Renal cortex interstitium (tissue), 15 donors: ENCODE measurements at places on chromosomes 7 and 10.
A peak's percentile ranks its signal among the peaks of the same experiment; 100 is the strongest.

- DNase-seq = no peak
Observed at GRCh38 chr10:43395571-43396060, 13.4 kb downstream of the HNRNPF start.

GRCh38 chr10:56146806-56147205 is 214.3 kb downstream of the ZWINT start:
- DNase-seq = no peak

- no peak for DNase-seq
Observed at GRCh38 chr7:123492485-123492884, 41.9 kb downstream of the IQUB start.

DNA sequence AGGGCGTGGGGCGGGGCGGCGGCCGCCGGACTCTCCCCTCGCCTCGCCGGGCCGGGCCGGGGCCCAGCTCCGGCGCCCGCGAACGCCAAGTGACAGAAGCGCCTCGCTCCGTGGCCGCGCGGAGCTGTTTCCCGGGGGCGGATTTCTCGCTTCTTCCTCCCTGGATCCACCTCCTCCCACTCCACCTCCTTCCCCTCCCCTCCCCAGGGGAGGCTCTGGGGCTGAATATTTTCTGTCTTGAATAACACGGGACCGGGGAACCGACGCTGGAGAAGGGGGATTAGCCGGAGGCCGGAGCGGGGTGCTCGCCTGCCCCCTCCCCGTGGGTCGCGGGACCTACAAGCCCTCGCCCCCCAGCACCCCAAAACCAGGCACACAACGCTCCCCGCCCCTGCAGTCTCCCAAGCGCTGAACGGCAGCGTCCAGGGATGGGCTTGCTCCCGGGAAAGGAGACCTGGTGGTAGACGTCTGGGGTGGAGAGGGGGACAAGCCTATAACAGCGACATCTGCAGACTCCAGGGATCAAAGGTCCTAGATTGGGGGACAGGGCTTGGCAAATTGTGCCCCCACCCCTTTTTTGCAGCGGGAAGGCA is at the start of gene ARHGAP21:
TSS of gene ARHGAP21 (minus strand) at position 100 of the 593 bp plus-strand sequence. CDS start 1,988 bp downstream, outside the sequence.
- no peak for DNase-seq

DNA sequence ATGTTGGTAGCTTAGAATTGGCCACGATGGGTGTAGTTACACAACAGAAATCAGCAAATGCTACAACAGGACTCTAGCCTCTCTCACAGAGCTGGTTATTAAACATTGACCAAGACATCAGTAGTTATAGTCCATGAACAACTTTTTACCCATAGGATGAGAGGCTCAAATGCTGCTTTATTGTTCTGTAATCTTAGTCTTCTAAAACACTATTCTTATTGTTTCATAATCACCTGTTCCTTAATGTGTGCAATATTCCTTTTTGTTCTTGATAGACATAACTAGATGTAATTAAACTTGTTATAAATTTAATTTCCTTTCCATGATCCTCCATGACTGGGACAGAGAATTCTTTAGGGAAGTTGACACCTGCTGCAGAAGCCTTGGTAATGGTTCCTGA is 356.9 kb downstream of the EXOC4 start:
- DNase-seq = no peak

DNA sequence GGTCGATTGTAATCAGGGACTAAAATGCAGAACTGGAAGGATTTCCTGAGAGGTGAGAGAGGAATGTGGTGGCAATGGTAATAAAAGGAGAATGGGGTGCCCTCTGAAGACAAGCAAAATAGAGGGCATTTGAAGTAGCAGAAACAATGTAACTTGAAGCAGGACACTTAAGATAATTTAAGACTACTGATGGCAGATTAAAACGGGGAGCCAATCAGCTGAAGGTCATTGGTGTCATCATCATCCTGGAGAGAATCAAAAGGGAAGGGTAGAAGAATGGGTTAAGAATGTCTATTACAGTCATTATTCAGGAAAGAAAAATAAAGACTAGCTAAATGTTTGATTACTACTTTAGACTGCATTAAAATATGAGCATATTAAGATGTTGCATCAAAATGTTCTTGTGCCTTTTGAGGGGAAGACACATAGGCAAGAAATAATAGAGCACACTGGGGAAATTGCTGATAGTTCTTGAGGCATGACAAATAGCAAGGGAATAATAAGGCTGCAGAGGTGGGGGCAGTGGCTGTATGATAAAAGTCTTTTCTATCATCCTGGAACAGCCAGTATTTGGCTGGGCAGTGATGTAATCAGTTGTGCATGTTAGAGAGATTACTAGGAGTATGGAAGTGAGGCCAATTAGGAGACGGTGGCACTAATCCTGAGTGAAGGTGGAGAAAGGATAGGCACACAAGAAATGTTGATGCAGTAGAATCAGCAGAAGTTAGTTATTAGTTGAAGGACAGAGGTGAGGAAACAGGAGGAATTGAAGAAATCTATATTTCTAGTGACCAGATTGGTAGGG is 60.2 kb downstream of the CCDC71L start:
- DNase-seq = no peak

DNA sequence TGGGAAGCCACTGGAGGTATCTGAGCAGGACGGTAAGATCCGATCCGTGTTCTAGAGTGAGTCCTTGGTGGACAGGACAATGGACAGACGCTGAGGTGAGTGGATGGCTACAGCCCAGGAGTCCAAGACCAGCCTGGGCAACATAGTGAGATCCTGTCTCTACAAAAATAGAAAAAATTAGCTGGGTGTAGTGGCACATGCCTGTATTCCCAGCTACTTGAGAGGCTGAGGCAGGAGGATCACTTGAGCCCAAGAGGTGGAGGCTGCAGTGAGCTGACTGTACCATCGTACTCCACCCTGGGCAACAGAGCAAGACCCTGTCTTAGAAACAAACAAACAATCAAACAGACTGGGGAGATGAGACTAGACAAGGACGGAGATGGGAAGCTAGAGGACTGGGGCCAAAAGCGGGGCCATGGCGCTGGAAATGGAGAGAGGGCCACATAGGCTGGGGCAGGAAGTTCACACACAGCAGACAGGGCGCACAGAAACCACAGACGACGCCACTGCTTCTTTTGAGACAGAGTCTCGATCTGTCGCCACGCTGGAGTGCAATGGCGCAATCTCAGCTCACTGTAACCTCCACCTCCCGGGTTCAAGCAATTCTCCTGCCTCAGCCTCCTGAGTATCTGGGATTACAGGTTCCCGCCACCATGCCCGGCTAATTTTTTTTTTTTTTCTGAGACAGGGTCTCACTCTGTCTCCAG is 24.7 kb downstream of the DAGLB start:
- no peak for DNase-seq

GRCh38 chr10:51596695-51597094 is 102.7 kb downstream of the CSTF2T start:
- no peak for DNase-seq

- no peak for DNase-seq
Observed at GRCh38 chr10:33112831-33113455, 154.9 kb upstream of the ITGB1 start.

DNA sequence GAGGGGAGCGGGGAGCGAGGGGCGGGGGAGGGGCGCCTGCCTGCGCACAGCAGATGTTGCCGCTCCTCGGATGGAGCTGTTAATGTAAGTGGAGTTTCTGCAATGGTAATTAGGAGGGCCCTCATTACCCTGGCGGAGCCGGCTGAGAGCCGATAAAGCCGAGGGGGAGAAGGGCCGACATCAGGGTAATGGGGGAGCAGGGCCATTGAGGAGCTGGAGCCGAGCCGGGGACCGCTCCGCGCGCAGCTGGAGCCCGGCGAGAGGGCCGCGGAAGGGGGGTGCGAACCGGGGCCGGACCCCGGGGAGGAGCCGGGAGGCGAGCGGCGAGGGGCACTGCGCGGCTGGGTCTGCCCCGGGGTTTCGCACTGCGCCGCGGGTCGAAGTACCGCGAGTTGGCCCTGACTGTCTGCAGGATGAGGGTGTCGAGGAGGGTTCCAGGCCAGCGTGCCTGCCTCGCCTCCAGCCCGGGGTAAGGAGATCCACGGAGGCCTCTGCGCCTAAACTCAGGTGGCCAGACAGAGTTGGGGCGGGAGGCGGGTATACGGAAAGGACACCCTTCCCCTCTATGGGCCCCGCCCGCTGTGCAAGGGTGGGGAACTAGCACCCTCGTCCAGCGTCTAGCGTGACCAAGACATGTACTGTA is 55.0 kb upstream of the LBX1 start:
- no peak for DNase-seq

DNA sequence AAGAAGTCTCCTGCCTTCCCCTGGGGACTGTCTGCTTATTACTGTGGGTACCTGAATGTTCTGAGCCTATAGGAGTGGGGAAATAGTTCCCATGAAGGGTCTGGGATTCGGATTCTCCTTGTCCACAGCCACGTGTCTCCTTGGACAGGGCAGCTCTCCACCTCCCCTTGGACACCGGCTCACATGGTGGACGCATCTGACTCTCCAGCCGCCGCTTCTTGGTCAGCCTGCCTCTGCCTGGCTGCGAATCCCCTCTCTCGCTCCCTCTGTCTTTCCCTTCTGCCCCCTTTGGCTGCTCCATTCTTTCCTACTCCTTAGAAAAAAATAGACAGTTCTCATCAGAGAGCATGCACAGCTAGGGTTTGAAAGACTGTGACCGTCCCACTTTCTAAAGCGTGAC is 46.9 kb downstream of the JAKMIP3 start:
- no peak for DNase-seq

- peak; percentile 41 for DNase-seq
Observed at GRCh38 chr7:131502810-131503508, 53.5 kb downstream of the PODXL start.

- no peak for DNase-seq
Observed at GRCh38 chr10:50577010-50577409, 46.7 kb downstream of the SGMS1 start.

DNA sequence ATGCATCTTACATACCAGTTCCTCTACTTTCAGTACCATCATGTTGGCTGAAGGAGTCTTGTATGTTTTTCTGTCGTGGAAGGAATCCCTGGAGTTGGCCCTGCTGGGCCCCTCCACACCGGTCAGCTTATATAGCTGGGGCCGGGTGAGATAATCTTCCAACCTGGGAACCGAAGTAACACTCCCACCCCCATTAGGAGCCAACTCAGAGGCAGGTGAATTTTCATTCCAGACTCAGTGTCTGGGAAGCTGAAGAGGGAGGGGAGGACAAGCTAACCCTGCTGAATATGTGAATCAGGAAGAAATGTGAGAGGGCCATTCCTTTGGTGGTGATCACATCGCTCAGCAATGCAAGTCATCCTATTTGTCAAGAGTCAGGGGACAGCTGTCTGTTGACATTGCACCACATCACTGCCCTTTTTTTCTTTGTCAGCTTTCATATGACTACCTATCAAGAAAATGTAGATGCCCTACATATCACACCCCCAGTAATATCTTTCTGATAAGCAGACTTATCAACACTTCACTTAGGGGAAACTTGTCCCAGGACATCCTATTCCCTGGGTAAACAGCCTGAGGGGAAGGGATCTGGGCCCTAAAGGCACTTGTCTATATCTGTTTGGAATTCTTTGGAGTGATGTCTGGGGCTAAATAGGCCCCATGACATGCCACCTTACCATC is at the start of gene ANKRD1:
TSS of gene ANKRD1 (minus strand) at position 102 of the 681 bp plus-strand sequence. CDS start at position 42, 60 bp downstream.
- peak; percentile 27 for DNase-seq

GRCh38 chr10:121409466-121410104 is 188.7 kb downstream of the FGFR2 start:
- no peak for DNase-seq

GRCh38 chr10:1168763-1169162 is 112.6 kb downstream of the WDR37 start:
- DNase-seq = no peak

GRCh38 chr7:1101563-1102431 is 13.9 kb downstream of the GPER1 start:
- DNase-seq = no peak

DNA sequence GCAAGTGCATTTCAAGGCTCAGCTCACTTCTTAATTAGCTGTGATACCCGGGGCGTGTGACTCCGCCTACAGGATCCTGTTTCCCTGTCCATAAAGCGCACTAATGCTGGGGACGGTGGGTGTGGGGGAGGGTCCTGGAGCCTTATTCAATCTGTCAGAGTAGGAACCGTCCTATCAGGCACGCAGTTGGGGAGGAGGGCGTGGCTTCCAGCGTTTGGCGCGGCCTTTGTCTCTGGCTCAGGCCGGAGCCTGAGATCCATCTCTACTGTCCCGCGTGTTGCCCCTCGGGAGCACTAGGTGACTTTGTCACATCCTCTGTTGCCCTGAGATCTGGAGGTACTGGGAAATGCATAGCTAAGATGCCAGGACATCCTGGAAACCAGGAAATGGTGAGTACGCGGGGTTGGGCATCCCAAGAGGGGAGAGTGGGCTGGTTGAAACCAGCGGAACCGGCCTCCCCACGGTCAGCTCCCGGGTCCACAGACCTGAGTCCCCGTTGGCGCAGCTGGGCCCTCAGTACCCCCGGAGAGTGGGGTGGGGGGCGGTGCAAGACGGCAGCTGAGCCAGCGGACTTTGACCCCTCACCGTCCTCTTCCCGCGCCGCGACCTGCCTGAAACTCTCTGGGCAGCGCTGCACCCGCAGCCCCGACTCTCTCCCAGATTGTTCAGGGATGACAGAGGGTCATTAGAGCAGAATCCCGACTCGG is 104.4 kb upstream of the ZNF92 start:
- peak; percentile 83 for DNase-seq
